Brain (organoid and tissue), 16 donors: ENCODE measurements at places on chromosomes 3 and 15.

- no peak for DNase-seq
Observed at GRCh38 chr3:134430174-134430573, 55.6 kb downstream of the ANAPC13 start.

- peak; percentile 31 for DNase-seq
Observed at GRCh38 chr15:81924729-81925128, 121.1 kb downstream of the MEX3B start.

- no peak for DNase-seq
Observed at GRCh38 chr15:33506781-33507296, 196.1 kb downstream of the RYR3 start.

DNA sequence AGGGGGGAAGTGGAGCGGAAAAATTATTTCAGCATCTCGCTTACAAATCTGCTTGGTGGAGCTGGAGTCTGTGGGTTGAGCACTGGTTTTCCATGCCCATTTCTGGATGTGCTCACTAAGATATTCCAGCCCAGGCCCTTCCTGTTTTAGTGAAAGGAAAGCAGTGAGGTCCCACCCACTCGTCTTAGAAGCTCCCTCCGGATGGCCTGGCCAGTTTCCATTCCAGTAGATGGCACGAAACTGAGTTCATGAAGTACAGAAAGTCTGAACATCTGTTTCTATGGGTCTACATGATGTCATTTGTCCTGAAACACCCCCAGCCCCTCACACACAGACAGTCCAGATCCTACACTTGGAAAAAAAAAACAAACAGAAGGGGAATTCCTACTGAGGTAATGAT lies 31.9 kb upstream of the THSD4 start:
- no peak for DNase-seq

- DNase-seq: peak; percentile 74
Observed at GRCh38 chr15:79243723-79244122, 38.8 kb upstream of the ANKRD34C start.

DNA sequence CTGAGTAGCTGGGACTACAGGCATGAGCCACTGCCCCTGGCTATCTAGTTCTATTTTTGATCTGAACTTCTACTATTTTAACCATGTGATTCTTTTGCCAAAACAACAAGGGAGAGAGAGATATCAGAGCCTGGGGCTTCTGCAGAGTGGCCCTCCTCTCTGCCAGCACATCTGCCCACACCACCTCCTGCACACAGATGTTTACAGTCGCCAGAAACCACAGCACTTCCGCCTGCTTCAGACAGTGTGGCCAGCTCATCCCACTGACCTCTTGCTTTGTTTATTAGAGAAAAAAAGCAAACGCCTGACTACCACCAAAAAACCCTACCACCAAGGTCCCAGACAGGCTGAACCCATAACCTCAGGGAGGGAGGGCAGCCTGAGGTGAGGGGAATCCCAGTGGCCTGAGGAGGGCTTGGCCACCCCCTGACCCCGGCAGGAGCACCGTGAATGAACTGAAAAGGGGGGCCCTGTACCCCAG lies 85.9 kb upstream of the ABHD2 start:
- no peak for DNase-seq

- DNase-seq: no peak
Observed at GRCh38 chr3:1591327-1592028, 498.7 kb downstream of the CNTN6 start.

DNA sequence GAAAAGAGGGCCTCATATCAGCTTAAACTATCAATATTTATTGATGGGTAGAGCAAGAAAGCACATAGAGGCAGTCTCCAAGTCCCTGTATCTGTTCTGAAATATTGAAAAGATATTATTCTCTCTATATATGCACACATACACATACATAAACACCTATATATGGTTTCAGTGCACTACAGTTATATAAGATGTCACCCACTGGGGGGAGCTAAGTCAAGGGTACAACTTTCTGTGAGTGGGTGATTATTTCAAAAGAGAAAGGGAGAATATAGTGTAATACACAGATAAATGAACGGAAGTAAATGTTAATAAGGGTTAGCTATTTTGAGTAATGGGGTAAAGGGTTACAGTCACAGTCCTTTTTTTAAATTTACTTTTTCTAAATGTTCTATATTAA lies 8.8 kb downstream of the SNTN start:
- DNase-seq: no peak

DNA sequence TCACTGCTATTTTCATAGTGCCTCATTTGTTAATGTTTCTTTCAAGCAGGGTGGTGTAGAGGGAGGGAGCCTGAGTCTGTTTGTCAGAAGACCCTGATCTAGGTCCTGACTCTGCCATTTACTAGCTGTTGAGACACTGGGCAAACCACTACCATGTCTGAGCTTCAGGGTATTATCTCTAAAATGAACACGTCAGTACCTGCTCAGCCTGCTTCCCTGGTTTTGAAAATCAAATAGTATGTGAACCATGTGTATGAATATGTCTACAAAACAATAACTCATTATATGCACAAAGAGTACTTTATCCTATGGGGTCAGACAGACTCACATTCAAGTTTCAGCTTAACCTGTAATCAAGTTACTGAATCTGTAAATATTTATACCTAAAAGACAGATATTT lies 25.1 kb downstream of the SYNPR start:
- no peak for DNase-seq

- peak; percentile 80 for DNase-seq
Observed at GRCh38 chr15:42137461-42138261, 18.8 kb downstream of the PLA2G4F start.

DNA sequence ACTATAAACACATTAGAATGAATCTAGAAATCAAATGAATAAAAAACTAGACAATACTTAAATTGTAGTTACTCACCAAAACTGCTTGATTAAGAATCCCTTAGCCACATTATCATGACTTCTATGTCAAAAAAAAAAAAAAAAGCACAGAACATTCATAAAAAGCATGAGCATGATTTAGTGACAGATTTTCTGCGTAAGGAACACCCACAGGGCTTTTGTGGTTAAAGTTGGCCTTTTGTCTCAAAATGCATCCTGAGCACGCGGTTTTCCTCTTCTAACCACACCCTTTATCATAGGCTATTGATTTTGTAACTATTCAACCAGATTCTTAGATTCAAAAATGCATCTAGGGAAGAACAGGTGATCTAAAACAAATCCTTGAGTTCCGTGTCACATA lies 334.0 kb upstream of the NR2F2 start:
- DNase-seq: no peak

DNA sequence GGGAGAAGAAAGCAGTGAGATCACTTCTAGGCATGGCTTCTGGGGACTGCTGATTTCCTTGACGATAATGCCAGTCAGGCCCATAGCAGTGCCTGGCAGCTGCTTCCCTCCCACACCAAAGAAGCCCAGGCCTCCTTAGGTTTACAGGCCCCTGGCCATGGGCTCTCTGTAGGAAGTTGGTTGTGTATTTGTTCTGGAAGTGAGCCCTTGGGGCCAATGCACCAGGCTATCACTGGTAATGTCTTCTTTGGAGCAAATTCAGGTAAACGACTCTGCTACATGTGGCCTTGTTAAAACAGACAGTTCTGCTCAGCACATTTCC lies 89.3 kb downstream of the CCNL1 start:
- DNase-seq: peak; percentile 26

- no peak for DNase-seq
Observed at GRCh38 chr3:78868570-78868969, 899.2 kb downstream of the ROBO1 start.

- no peak for DNase-seq
Observed at GRCh38 chr3:114508208-114508607, 214.4 kb downstream of the TIGIT start.

- no peak for DNase-seq
Observed at GRCh38 chr15:35290301-35290721, 205.2 kb upstream of the NANOGP8 start.

GRCh38 chr3:5227812-5228211 lies 40.3 kb downstream of the EDEM1 start:
- no peak for DNase-seq

GRCh38 chr15:52785672-52786406 lies 4.3 kb downstream of the ONECUT1 start:
- no peak for DNase-seq

DNA sequence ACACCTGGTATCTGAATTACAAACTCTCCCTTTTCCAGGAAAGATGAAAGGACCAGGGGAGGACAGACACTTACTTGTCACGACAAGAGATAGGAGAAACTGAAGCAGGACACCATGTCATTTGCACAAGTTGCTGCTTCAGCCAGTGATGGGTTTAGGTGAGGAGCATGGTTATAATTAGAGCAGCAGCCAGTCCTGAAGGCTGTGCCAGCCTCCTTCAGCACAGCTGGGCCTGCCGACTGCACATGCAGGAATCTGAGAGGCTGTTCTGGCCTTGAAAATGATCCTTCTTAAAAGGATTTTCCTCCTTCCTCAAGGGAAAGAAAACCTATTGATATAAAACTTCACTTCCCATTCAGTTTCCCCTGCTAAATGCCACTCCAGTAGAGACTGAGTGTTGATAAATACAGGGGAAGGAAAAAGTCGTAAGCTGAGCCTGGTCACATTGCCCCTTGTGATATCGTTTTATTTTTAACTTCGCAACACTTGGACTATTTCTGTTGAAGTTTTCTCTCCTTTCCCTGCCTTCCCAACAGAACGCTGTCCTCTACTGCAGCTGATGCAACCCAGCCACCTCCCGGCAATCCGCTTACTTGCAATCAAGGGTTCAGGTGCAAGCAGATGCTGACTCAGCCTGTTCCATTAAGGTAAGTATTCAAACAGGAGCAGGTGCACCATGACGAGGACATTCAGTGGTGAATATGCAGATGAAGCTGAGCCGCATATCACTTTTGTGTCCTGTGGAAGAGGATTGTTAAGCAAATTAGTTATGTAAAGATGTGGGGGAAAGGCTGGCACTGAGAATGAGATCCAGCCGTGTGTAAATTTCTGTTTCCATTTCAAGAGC lies at the start of gene FBXO40:
Gene FBXO40 (plus strand): TSS at position 524 of the 847 bp plus-strand sequence. CDS start 27,197 bp downstream, outside the sequence.
- peak; percentile 22 for DNase-seq

- DNase-seq: peak; percentile 22
Observed at GRCh38 chr3:129003578-129004112, 2.5 kb downstream of the EFCC1 start.

DNA sequence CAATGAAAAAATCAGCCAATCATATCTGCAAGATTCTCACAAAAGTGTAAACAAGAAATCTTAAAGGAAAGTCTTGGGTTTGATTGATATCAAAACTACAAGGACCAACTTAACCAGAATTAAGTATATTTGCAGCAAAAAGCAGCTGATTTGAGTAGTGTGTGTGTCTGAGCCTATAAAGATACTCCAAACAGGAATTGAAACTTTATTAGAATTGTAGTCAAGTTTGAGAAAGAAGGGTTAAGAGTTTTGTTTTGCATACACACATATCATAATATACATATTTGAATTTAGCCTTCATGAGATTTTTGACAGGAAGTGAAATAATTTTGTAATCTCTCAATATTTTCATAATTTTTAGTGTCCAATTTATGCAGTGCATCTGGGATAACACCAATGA lies 300.1 kb downstream of the NAALADL2 start:
- no peak for DNase-seq

DNA sequence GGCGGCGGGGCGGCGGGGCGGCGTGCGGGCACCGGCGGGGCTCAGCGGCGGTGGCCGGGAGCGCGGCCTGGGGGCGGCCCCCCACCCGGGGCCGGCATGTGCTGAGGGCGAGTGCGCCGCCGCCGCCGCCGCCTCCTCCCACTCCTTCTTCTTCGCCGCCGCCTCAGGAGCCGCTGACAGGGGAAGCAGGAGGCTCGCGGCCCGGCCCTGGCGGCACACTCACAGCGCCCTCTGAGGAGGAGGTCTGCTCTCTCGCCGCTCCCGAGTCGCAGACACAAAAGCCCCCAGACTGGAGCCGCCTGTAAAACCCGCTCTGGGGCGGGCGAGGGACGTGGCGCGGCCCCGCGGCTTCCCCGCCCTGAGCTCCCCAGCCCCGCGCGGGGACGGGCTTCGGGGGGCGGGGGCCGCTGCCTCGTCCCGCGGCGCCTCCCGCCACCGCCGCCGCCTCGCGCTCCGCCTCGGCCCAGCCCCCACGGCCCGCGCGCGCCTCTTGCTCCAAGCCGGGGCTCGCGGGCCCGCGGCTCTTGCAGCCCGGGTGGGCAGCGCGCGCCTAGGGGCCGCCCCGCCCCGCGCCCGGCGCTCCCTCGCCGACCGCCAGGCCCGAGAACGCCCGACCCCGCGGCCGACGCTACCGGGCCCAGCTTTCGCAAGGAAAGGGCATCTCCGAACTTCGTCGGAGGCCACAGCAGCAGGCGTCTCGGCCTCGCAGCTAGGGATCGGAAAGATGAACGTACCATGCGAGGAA lies at the start of gene PYGO1:
Gene PYGO1 (minus strand): TSS at position 276 of the 745 bp plus-strand sequence. CDS start 462 bp downstream, outside the sequence.
- peak; percentile 87 for DNase-seq

GRCh38 chr15:77287385-77287784 lies 132.5 kb downstream of the PEAK1 start:
- no peak for DNase-seq

- DNase-seq: peak; percentile 32
Observed at GRCh38 chr15:27707257-27707656, 391.9 kb downstream of the OCA2 start.

- DNase-seq: no peak
Observed at GRCh38 chr15:33201491-33202231, 7.1 kb upstream of the FMN1 start.

DNA sequence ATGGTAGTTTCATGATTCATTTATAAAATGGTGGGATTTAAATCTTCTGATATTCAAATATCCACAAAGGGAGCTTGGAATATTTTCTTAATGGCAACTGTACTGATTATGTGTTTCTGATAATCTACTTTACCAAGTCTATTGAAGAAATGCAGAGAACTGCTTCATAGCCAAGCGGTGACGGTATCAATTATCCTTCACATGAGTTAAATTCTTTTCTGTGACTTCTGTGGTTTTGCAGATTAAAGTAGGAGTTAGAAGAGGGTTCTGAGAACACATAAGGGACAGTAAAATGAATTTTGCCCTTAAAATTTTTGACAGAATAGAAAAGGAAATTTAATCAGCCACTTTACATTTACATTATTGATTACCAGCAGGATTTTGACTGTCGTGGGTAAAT lies 563.2 kb downstream of the GBE1 start:
- DNase-seq: no peak

DNA sequence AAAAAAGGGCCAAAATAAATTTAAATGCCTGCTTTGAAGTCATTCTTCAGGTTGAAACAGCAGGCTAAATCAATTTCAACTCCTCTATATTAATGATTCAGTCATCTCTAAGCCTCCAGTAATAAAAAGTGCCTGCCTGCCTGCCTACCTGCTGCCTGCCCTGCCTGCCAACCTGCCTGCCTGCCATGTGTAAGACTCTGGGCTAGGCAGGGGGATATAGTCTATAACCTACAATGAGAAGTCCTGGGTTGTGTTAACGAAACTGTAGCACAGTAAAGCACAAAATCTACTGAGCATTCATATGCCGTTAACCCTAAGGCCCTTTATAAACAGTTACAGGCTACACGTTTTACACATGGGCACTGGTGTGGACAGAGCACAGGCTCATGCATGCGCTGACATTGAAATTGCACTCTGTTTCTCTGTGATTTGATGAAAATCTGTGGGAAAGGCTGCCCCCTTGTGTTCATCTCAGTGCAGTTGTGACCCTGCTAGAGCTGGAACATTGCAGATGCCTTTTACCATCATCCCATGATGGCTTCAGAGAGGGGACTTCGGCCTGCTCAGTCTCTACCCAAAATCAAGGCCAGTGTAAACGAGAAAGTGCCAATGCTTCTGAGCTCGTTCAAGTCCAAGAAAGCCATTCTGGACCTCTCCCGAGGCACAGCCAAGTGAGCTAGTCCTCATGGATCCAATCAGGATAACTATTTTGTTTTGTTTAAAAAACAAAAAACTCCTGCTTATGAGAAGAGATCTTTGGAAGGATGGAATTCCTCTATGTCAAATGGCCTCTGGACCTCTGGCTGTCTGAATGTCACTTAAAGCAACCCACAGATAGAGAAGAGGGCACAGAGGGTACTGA lies 64.6 kb downstream of the EFL1 start:
- DNase-seq: peak; percentile 94

- no peak for DNase-seq
Observed at GRCh38 chr3:167489571-167489970, 15.7 kb upstream of the SERPINI2 start.
